PC-9 (cell line): ENCODE measurements at places on chromosomes 1 and 21. TPM values are rescaled to one million over a fixed set of nuclear protein-coding genes. Genes with fewer than 3 reads are reported as not detected.

Gene INAVA
- 49.8 and 64.8 TPM in 2 replicates for total RNA-seq

GRCh38 chr1:230066031-230066430 is 1.0 kb upstream of the GALNT2 start:
- peaks cover 22% of the 10 kb centered on the region for H3K4me1 ChIP-seq
- H3K4me3 ChIP-seq: peak overlapping the region; percentile 93; the same call in 1 of the 2 replicates
- H3K27ac ChIP-seq: peak overlapping the region; percentile 24; the same call in 1 of the 2 replicates
- H3K36me3 ChIP-seq: no peaks in the 10 kb centered on the region
- no peak for DNase-seq
- no peaks in the 10 kb centered on the region for H3K27me3 ChIP-seq

GRCh38 chr21:26939601-26940111 is 27.2 kb downstream of the ADAMTS5 start:
- H3K27me3 ChIP-seq: no peaks in the 10 kb centered on the region
- no peak overlapping the region for H3K27ac ChIP-seq
- no peaks in the 10 kb centered on the region for H3K4me1 ChIP-seq
- H3K4me3 ChIP-seq: no peak overlapping the region
- no peaks in the 10 kb centered on the region for H3K36me3 ChIP-seq
- no peak for DNase-seq

DNA sequence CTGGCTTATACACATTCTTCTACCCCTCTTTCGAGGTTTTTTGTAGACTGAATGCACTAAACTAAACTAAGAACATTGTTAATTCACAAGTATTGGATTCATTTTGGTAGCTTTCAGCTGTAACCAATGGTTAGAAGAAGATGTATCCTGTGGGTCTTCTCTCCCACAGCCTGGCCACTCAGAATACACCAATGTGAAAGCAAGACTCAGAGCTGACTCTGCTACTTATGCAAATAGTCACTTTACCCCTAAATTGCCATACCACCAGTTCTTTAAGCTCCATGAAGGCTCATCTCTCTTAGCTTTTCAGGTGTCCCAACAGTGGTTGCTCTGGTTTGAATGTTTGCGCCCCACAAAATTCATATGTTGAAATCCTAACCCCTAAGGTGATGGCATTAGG is 60.1 kb downstream of the RGS13 start:
- no peaks in the 10 kb centered on the region for H3K27me3 ChIP-seq
- no peak for DNase-seq
- no peak overlapping the region for H3K27ac ChIP-seq
- peaks cover 9% of the 10 kb centered on the region for H3K4me1 ChIP-seq

GRCh38 chr1:169090900-169091311 is 15.6 kb upstream of the ATP1B1 start:
- DNase-seq: no peak
- H3K4me1 ChIP-seq: 0 out of 2 replicates have a peak, but pooled peaks cover 8% of the 10 kb centered on the region
- no peaks in the 10 kb centered on the region for H3K27me3 ChIP-seq
- H3K36me3 ChIP-seq: no peaks in the 10 kb centered on the region
